ENCODE measurements at places on chromosomes 3 and 15.
A peak's percentile ranks its signal among the peaks of the same experiment; 100 is the strongest.

DNA sequence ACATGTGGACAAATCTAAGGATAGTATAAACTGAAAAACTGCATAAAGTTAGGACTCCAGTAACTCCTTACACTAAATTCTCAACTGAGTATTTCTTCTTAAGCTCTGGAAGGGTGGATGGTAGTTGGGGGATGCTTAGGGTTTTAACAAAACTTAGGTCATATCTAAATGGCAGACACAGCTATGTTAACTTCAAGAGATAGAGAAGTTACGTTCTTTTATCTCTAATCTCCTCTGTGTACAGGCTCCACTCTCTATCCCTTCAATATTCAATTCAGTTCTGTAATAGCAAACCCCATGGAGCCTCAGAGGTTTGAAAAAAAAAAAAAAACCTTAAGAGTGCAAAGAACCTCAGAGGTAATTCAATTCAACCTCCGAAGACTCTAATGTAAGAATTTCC is 3.1 kb downstream of the CMTM6 start:
- DNase-seq, result no peak

- DNase-seq, result peak; percentile 88
These were observed 36.0 kb downstream of the TM2D3 start for GRCh38 chr15:101615986-101616848.

DNA sequence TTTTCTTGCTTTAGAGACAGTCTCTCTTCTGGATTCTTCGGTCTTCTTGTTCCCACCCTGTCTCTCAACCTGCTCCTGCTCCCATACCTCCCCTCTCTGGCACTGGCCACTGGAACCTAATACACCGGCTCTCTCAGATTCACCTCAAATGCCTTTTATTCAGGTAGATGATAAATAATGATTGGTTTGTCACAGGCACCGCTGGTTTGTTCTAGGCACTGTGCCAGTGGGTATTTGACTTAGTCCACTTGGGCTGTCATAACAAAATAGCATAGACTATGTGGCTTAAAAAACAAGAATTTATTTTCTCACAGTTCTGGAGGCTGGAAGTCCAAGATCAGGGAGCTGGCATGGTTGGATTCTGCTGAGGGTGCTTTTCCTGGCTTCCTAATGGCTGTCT is 278.2 kb upstream of the STT3B start:
- no peak for DNase-seq

GRCh38 chr3:45773072-45773471 is 23.3 kb downstream of the SLC6A20 start:
- DNase-seq, result no peak

GRCh38 chr3:30819067-30819798 is 75.2 kb downstream of the GADL1 start:
- no peak for DNase-seq

- no peak for DNase-seq
These were observed 342.1 kb downstream of the OCA2 start for GRCh38 chr15:27757052-27757451.

- DNase-seq, result peak; percentile 53
These were observed 90.7 kb upstream of the RGMA start for GRCh38 chr15:93179700-93180102.

- DNase-seq, result no peak
These were observed 59.5 kb upstream of the ZNF148 start for GRCh38 chr3:125434582-125435011.

DNA sequence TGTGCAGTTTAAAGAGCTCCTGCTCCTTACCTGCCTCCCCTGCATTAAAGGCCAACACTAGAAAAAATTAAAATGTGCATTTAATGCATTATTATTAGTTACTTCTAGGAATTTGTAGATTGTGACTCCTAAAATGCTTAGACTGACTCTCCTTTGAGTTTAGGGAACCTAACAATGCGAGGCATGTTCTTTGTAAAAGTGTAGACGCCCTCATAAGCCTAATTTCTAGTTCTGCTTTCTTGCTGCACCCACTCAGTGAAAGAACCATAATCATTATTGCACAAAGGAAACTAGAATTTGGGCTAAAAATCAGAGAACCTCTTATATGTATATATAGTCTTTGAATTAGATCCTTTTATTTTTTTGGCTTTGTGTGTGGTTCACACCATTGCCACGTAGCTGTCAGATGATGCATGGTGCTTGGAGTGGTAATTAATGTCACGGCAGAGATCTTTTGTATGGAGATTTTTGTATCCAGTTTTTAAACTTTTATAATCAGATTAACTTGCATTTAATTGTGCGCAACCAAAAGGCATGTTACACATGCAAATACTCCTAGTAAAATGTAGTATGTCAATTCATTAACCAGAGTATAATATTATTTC is 710 bp downstream of the ABHD10 start:
- peak; percentile 21 for DNase-seq

GRCh38 chr3:183309276-183309675 is 56.2 kb downstream of the B3GNT5 start:
- no peak for DNase-seq

- DNase-seq, result no peak
These were observed 632.3 kb upstream of the NR2F2 start for GRCh38 chr15:95698230-95698629.

GRCh38 chr3:30294241-30294667 is 312.1 kb upstream of the TGFBR2 start:
- no peak for DNase-seq

GRCh38 chr15:67924359-67924974 is 84.6 kb upstream of the RNU6-1 start:
- DNase-seq, result no peak

- DNase-seq, result no peak
These were observed 207.5 kb downstream of the CADPS start for GRCh38 chr3:62667714-62668113.

GRCh38 chr3:46895204-46895660 is 17.7 kb downstream of the PTH1R start:
- DNase-seq, result peak; percentile 36

DNA sequence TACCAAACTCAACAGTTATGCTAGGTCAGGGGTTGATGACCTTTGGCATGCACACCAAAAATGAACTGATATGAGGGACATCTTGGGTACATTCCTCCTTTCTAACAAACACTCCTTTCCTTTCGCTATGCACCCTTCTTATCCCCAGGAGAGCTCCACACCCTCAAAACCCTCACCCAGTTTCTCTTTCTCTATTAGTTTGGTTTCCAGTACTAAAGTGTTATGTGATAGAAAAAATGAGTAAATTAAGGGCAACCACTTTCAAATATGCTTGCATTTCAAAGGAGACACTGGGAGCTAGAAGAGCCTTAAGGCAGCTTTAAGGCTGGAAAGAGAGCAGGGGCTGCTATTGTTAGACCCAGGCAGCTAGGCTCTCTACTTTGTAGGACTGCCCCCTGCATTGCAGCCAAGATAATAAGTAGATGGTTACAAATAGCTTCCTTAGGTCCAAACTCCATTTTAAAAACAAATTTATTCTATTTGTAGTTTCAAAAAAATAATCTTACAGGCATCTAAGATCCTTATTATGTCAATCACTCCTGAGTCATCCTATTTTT is 244.3 kb downstream of the ZIC1 start:
- DNase-seq, result no peak

DNA sequence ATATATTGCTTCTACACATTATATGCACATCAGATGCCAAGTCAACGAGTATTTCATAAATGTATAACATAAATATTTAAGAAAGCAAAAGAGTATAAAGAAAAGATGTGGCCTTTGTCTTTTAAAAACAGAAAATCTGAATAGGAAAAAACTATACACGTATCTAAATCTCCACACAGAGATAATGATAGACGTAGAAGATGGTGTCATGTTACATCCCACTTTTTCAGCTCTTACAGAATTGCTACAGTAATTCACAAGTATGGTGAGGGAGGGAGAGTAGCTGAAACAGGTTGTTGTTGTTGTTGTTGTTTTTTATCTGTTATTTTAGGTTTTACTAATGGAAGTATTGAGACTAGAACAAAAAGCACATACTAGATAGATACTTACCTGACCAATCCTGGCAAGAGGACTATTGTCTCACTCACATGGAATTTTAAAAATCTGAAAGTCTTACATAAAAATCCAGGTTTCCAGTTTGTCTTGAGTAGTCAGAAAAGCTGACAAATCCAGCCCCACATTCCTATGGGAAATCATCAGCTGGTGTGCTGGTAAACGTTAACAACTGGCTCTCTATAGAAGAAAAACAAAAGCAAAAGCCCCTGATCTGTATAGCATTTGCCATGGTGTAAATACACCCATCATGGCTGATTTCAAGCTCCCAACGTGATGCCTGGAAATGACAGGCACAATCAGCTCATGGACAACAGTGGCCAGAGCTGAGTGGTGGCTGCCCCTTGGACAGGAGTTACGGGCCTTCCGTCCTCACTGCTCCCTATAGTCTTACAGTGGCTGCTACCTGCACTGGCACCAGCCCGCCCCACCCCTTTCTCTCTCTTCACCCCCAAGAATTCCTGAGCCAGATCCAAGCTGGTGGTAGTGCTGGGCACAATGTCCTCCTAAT is 47.4 kb upstream of the VGLL4 start:
- no peak for DNase-seq

Data from Daoy (cell line).